ENCODE measurements at places on chromosomes 7 and 10.

GRCh38 chr10:113469796-113470195, 83.1 kb upstream of the HABP2 start:
- no peak for DNase-seq

GRCh38 chr7:140562926-140563481, 77.6 kb downstream of the DENND2A start:
- no peak for DNase-seq

DNA sequence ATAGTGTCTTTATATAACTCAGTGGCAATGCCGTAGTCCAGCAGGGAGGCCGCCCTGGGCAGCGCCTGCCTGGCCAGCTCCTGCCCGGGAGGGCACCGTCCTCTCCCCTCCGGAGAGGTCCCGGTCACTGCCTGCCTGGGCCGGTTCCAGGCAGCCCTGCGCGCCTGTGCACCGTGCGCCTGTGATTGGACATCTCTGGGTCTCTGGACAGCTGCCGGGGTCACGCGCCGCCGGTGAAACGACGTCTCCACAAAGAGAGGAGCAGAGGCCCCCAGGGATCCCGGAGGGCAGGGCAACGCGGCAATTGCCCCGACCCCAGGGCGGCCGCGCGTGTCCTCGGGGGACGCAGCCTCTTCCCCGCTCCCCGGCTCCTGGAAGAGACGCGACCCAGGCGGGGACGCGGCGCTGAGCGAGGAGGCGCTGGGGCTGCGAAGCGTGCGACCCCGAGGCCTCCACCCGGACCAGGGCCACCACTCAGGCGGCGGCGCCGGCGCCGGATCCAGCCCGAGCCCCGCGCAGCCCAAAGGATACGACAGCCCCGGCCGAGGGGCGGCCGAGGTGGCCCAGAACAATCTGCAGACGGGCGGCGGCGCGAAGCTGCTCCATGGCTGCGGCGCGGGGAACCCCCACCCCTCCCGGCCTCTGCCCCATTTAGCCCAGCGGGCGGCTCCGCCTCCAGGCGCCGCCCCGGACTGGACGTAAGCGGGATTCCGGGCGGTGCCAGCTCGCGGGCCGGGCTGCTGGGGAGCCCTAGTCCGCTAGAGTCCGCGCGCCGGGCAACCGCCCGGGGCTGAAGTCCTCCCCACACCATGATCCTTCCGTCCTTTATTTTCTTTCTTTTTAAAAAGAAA, at the start of gene PHYH:
Gene PHYH, minus strand, starts transcription at position 628 of the 851 bp plus-strand sequence. Its CDS starts 22 bp downstream, at position 606.
- DNase-seq: peak; percentile 92

GRCh38 chr10:1687623-1688150, 49.6 kb downstream of the ADARB2 start:
- no peak for DNase-seq

DNA sequence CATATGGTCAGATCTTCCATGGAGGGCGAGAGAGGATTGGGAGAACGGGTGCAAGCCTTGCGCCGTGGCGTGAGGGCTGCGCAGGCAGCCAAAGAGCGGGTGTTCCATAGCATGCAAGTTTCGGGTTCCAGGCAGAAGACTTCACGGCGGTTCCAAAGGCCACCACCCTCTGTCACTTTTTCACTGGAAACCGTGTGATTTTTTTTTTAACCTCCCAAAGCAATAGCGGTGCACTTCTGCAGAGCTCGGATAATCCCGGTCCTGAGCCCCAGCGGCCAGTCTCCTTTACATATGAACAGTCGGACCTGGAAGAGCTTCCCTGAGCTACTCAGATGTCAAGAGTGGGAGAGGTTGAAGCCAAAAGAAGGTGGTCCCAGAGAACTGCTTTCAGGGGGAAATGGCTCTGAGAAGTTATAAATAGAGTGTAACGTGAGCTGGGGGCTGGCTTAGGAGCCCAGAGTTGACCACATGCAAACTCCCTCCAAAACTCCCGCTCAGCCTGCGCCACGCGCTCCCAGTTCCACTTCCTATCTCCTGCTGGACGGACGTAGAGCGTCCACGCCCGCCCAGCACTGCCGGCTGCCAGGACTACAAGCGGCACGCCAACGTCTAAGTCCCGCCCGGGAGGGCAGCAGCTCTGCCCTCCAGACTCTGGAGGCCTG, at the start of gene MEOX2:
Gene MEOX2, minus strand, starts transcription at position 389 of the 662 bp plus-strand sequence. Its CDS starts 281 bp downstream, at position 108.
- DNase-seq: no peak

GRCh38 chr7:22677680-22678079, 49.3 kb upstream of the IL6 start:
- no peak for DNase-seq

DNA sequence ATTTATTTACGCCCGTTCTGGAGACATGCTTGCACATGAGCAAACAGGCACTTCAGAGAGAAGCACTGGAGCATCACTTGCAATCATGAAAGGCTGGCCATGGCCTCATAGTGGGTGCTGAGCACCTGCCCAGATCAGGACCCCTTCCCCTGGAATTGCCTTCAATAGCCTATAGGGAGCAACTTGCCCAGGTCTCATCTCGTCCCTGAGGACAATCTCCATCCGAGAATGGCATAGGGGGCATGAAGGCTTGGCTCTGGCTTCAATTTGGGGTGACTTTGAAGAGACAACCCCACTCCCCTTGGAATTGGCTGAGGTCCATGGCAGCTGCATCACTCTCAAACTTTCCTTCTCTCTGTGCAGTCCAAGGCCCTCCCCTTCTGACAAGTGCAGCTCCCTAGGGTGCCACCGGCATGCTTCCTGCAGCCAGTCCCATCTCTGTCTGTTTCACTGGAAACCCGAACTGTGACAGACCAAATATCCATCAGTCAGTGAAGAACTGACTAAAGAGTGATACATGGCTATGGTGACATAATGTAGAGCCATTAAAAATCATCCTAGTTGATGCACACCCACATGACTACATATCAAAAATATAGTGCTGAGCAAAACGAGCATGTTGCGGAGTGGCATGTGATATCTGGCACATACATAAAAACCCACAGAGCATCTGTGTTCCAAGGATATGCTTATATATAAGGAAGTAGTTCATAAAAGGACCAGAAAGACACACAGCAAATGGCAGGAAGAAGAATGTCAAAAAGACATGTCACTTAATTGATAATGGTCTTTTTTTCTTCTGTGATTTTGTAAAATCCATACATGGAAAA, 12.4 kb downstream of the GDF2 start:
- no peak for DNase-seq

- peak; percentile 45 for DNase-seq
Measured at GRCh38 chr7:142391191-142391992, 133.5 kb upstream of the PRSS58 start.

DNA sequence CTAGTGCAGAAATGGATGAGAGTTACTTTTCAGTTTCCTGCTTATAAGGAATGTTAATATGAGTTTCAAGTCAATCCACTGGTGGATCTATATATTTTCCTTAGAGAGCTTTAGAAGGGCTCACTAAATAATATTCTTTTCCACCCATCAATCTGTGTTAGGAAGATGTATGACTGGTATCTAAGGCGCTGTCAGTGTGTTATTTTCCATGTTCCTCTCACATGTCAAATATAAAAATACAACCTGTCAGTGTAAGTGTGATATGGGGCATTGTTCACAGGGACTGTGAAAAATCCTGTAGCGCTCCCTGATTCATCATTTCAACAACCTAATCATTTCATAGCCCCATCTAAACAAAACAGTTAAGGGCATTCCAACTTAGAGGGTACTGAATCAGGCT, 203.1 kb downstream of the TMEM26 start:
- DNase-seq: no peak

- DNase-seq: no peak
Measured at GRCh38 chr10:83959328-83959727, 180.0 kb upstream of the GHITM start.

- peak; percentile 63 for DNase-seq
Measured at GRCh38 chr7:24981171-24981951, 1.4 kb upstream of the OSBPL3 start.

DNA sequence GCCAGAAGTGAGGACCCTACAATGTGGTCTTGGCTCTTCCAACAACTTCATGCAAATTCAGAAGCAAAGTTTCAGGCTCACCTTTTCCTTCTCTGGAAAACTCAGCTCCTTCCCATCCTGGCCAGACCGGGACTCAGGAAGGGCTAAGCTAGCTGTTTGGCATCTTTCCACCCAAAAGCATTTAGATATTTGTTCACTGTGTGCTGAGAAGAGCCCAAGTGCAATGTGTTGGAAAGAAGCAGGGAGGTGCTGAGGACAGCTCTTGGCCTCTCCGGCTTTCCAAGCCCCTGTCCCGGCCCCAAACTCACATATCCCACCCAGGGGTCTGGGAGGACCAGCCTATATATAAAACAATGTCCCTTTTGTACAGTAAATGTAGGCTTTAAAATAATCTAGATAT, 44.5 kb downstream of the MKI67 start:
- no peak for DNase-seq

- DNase-seq: peak; percentile 49
Measured at GRCh38 chr10:15169555-15170401, 1.3 kb upstream of the NMT2 start.

DNA sequence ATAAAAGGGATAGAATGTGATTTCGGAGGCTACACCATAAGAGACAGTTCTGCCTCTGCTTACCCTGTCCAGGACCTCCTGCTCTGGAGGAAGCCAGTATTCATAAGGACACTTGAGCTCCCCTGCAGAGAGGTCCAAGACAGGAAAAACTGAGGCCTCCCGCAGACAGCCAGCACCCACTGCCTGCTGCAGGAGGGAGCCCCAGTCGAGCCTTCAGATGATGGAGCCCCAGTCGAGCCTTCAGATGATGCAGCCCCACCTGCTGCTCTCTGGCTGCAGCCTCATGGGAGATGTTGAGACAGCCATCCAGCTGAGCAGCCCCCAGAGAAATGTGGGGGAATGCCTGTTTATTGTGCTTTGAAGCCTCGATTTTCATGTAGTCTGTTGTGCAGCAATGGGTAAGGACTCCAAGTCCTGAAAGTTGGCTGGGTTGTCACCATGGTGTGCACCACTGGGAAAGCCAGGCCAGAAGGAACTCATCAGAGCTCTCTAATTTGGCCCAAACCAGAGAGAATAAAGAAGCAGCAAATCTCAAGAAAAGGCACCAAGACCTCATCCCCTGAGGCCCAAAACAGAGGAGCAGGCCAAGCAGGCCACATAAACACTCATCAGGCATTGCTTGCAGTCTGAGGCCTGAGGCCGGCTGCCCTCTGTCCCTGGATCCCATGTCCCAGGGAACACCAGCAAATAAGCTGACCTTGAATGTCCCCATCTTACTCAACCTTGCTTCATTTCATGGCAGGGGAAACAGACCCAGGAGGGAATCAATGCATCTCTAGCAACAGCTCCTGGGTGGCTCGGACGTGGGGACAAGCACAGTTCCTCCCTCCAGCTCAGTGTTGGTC, 30.9 kb downstream of the CALML5 start:
- DNase-seq: no peak

DNA sequence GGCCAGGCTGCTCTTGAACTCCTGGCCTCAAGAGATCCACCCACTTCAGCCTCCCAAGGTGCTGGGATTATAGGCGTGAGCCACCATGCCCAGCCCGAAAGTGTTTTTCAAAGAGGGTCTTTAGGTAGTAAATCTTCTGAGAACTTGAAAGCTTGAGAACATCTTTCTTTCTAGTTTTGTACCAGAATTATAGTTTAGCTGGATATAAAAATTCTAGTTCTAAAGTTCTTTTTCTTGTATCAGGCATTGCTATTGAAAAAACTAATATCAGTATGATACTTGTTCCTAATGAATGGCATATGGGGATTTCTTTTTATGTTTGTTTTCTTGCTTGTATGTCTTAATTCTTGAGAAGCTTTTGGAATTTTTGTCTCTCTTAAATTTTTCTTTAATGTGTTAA, 43.2 kb downstream of the TLX1 start:
- no peak for DNase-seq
